Activated CD4-positive, alpha-beta T cell treated with anti-CD3 and anti-CD28 coated beads, Interleukin-2, amount 50 U/mL, for 24 hours (primary cell): ENCODE measurements at places on chromosomes 3 and 15.
A peak's percentile ranks its signal among the peaks of the same experiment; 100 is the strongest.

DNA sequence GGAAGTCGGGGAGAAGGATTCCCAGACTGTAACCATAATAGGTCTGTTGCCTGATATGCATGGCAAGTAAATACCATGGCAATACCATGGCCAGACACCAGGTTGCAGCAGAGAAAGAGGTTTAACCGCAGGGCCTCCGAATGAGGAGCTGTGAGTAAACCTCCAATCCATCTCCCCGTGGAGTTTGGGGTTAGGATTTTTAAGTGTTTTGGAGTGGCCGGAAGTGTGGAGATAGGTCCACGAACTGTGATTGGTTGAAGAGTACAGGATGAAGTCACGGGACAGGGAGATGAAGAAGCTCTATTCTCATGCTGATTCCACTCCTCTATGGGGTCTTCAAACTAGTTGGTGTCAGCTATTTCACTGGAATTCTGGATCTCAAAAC is 127.9 kb downstream of the ST8SIA2 start:
- DNase-seq = peak; percentile 43

DNA sequence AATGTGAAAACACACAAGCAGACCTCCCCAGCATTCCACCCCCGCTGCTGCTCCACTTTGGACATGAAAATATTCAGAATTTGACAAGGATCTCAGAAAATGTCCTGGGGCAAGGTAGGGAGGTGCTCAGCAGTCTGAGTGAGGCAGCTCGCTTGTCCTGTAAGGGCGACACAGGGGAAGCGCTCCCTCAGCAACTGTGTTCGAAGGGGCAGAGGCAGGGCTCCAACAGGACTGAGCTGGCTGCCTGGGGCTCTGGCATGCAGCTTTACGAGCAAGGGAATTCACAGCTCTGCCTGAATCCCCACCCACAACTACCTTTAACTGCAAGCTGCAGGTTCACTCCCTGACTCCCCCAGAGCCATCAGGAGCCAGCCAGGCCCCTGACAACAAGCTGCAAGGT is 287.0 kb upstream of the LYSMD4 start:
- DNase-seq = no peak

DNA sequence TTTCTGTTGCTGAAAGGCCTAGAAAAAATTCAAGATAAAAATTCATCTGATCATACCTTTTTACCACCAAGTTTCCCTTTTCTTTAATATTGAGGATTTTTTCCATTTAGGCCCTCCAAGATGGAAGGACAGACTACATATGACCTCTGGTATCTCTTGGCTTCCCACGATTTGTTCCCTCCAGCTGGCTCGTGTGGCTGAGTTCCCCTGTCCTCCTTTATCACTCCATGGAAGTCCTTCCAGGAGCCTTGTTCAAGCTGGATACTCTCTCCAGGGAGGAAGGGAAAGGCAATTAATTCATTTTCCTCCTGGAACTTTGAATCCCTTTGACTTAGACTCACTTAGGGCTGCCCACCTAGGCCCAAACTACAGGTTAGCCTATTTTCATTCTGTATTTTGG is 110.6 kb downstream of the CFAP44 start:
- no peak for DNase-seq

GRCh38 chr3:10189557-10190354 is 25.0 kb downstream of the IRAK2 start:
- no peak for DNase-seq

- no peak for DNase-seq
Measured at GRCh38 chr3:100602506-100603444, 6.6 kb upstream of the ADGRG7 start.

GRCh38 chr3:161552984-161553560 is 56.5 kb downstream of the OTOL1 start:
- DNase-seq = no peak

DNA sequence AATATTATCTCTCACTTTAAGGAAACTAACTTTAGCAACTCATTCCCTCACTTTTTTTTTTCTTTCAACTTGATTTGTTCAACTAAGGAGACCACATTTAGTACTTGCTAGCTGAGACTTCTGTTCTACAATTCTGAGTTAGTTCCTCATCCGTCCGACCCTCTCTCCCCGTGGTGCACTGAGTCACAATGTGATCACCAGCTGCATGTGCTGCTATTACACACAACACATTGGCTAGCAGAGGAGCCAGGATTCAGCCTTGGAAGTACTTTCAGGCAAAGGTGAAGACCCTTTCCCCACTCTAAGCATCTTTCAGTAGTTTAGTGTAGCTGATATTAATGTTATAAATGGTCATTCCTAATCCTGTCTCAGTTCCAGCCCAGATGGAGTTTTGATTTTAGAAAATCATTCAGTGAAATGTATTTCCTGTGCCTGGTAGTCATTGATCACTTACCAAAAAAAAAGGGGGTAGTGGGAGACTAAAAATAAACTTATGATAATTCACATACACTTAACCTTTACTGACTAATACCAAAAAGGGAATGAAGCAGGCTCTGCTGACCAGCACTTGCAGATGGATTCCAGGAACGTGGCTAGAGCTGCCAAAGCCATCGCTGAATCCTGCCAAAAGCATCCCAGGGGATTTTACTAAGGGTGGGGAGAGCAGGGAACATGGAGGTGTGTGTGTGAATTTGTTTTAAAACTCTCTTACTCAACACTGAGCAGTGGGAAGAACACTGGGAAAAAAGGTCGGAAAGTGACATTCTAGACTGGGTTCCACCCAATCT is 424.8 kb downstream of the LPP start:
- DNase-seq = no peak

DNA sequence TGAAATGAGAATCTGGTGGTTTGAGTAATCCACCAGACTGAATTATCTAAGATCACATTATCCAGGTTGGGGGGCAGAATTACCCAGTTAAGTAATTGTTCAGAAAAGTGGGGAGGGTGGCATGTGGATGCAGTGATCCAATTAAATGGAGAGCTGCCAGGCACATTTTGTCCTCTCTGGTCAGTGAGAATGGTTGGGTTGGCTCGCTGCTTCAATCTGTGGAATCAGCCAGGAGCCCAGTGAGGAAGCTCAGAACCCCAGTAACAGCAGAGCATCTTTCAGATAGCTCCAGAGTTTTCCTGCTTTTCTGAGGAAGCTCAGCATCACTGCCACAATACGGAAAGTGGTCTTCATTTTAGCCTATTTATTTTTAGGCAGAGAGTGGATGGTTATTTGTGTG is 6.4 kb upstream of the EXOG start:
- DNase-seq = no peak

- no peak for DNase-seq
Measured at GRCh38 chr15:70669006-70669602, 94.3 kb downstream of the UACA start.

GRCh38 chr3:29649815-29650547 is 369.1 kb downstream of the RBMS3 start:
- no peak for DNase-seq

GRCh38 chr3:102718651-102719050 is 283.8 kb downstream of the ZPLD1 start:
- DNase-seq = no peak

DNA sequence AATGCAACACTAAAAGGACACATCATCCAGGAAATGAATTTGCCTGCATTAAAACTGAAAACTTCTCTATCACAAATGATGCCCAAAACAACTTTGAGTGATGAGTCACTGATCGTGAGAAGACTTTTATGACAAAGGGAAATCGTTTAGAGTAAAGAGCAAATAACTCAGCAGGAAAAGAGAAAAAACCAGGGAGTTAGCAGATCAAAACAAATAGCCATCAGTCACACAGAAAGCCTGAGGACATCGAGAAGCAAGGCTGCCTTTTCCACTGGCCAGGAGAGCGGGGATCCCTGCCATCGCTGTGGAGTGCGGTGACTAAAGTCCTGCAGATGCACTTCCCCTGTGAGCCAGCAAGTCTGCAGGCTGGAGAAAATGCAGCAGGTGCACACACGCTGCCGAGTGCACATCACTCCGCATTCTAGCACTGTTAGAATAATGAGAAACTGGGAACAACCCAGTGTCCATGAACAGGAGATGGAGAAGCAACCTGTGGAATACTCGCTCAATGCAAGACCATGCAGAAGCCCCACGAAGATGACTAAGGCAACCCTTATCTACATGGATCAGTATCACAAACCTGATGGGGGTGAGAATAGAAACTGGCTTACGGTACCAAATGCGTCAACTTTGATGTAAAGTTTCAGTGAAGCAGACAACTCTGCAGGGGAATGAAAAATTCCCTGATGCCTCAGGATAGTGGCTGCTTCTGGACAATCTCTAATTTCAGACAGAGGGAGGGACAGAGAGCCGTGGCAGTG is 86.4 kb downstream of the NSMCE3 start:
- DNase-seq = no peak

- no peak for DNase-seq
Measured at GRCh38 chr3:81765400-81765799, 4.0 kb upstream of the GBE1 start.
